T-helper 1 cell (primary cell): ENCODE measurements at places on chromosomes 5 and 9.

GRCh38 chr5:120457839-120458507, 6.1 kb upstream of the PRR16 start:
- peak; percentile 56 for DNase-seq

- no peak for DNase-seq
These were observed 81.9 kb downstream of the RAPGEF1 start for GRCh38 chr9:131657940-131658339.

DNA sequence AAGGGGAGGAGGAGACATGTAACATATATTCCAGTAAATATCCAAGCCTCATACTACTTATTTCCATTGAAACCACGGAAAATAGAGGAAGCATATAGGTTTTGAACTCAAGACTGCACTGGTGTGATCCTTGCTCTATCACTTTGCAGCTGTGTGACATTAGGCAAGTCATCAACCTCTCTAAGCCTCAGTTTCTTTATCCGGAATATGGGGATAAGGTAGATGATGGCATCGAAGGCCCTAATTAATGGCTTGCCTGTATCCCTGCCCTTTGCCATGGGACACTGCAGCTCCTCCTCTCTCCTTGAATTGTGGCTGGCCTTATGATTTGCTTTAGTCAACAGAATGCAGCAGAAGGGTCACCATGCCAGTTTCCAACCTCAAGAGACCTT, 6.9 kb downstream of the SHB start:
- no peak for DNase-seq

DNA sequence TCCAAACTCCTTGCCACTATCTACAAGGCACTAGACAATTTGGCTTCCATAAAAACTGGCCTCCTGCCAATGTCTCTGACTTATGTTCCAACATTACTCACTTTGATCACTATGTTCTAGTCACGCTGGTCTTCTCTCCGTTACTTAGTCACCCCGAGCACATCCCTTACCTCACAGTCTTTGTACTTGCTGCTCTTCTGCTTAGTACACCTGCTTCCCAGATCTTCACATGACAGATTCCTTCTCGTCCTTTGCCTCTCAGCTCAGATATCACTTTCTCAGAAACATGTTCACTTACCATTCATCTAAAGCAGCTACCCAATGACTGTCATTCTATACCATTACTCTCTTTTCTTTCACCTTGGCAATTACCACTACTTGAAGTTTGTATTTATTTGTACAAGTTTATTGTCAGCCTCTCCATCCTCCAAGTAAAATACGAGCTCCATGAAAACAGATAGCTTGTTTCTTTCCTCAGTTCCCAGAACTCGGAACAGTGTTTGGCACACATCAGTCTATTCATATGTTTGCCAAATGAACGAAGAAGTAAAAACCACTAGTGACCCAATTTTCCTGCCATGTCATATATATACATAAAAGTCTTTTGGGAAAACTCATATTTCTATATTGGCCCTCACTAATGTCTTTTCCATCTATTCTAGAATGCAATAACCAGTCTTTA, 5.9 kb upstream of the SLC22A5 start:
- no peak for DNase-seq
